ENCODE measurements at places on chromosomes 16 and 17. TPM values are rescaled to one million over a fixed set of nuclear protein-coding genes. Genes with fewer than 3 reads are reported as not detected.

Gene DNAH9
- not detected for polyA plus RNA-seq

Gene CD79B
- 1,452 TPM for polyA plus RNA-seq

Gene SENP3
- polyA plus RNA-seq, result 19.0 TPM

Gene GH1
- polyA plus RNA-seq, result 2.0 TPM

Gene FOXF1
- not detected for polyA plus RNA-seq
